ENCODE measurements at places on chromosomes 13 and 19.

- no peak for DNase-seq
Observed at GRCh38 chr19:19486343-19487076, 28.8 kb downstream of the TSSK6 start.

DNA sequence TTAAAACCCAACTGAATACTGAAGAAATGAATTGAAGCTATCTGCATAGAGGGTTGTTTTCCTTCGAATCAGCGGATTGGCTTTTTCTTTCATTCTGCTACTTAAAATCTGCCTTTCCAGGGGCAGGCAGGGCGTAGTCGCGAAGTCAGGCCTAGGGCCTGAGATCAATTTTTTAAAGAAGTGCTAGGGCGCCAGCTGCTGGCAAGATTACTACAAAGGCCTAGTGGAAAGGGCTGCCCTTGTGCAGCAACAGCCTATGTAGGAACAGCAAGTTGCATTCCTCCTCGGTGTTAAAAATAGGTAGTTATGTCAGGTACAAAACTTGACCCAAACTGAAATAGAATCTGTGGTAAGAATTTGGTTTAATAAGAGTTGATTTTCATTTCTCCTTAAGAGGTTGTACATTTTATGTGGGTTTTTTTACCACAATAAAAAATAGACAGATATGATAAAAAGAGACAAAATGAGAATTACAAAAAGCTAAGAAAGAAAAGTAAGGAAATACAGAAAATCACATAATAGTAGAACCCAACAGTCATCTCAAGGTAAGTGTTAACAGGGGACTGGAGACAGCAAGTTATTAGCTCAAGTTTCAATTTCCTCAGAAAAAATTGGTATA, 9.5 kb upstream of the URAD start:
- peak; percentile 41 for DNase-seq

GRCh38 chr19:46824890-46825730, 25.5 kb downstream of the AP2S1 start:
- no peak for DNase-seq

DNA sequence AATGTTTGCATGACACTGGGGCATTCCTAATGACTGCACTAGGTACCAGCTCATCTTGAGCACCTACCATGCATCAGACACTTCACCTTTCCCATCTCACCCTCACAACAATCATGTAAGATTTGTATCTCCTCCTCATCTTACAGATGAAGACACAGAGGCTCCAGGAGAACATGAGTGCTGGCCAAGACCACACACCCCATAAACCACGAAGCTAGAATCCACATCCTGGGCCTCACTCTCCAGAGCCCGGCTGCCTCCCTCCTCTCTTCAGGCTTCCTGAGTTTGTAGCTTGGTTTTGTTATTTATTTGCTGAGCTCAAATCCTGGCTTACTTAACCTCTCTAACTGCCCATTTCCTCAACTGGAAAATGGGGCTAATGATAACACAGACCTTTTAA, 25.9 kb downstream of the FAM216B start:
- no peak for DNase-seq

DNA sequence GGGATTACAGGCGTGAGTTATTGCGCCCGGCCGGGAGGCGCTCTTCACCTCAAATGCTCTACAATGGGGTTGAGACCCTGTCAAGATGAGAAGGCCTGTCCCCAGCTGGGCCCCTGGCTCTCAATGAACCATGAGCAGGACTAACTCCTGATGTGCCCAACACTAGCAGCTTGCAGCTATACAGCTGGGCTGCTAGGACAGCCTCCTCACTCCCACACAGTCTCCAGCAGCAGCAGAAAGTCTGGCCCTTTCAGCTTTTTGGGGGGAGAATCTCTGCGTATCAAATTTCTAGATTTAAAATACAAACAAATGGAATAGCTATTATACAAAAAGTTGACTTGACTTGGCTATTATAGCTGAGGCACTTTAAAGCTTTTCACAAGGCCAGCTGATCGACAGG, 30.2 kb downstream of the TMTC4 start:
- DNase-seq, result no peak
